ENCODE measurements at places on chromosomes 7 and 10.
A peak's percentile ranks its signal among the peaks of the same experiment; 100 is the strongest.

DNA sequence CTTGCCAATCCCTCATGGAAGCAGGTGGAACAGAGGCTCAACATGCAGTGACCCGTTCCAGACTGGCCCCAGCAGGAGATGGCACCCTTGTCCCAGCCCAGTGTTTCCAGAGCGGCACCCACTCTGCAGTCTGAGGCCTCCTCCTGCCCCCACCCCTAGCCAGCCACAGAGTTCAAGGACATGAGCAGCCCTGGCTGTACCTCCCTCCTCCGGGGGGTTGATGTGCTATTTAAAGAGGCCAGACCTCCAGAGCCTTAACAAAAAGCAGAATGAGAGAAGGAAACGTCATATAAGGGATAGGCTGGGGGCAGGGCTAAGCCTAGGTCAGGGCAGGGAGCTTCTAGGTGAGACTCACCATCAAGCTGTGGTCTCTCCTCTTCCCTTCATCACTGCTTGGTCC is 115.7 kb upstream of the NANOS1 start:
- no peak for DNase-seq

DNA sequence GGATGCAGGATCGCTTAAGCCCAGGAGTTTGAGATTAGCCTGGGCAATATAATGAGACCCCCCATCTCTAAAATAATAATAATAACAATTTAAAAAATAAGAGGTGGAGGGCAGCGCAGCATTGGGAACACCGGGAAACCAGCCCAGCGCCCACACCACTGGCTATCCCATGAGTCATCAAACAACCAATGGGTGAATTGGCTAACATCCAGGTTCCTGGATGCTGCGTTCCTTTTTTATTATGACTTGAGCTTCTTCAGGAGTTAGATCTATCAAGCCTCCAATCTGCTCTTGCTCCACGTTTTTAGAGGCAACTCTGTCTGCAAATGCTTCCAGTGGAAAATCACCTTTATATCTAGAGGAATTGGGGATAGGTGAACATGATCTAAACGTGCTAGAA is 10.0 kb upstream of the LRRC4 start:
- DNase-seq, result peak; percentile 66

- no peak for DNase-seq
Observed at GRCh38 chr10:19656420-19657042, 159.7 kb upstream of the PLXDC2 start.

DNA sequence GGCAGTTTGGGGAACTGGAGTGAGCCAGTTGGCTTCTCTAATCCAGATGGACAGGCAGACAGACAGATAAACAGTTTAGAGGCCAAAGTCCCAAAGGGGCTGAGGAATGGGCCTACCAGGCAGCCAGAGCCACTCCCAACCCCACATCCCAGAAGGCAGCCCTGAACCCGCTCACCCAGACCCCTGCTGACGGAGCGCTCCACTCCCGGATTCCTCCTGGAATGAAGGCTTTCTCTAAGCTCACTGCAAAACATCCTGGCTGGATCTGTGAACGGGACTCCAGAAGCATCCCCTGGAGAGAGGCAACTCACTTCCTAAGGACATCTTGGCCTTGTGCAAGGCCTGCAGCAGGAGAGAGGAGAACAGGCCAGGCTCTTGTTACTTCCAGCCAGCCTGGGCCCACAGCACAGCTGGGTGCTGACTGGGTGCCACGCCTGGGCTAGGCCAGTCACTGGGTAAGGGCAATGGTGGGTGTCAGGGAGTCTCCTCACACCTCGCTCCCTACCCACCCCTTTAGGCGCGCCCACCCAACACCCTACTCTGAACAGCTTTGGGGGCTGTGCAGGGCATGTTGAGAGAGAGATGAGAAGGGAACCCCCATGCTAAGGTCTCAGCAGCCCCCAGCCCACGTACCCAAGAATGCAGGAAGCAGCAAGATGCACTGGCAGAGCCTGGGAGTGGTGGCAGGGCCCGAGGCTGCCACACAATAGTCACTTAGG is 168.6 kb upstream of the ZMIZ1 start:
- DNase-seq, result no peak

GRCh38 chr7:17299483-17299991 is 1.1 kb downstream of the AHR start:
- DNase-seq, result peak; percentile 33

DNA sequence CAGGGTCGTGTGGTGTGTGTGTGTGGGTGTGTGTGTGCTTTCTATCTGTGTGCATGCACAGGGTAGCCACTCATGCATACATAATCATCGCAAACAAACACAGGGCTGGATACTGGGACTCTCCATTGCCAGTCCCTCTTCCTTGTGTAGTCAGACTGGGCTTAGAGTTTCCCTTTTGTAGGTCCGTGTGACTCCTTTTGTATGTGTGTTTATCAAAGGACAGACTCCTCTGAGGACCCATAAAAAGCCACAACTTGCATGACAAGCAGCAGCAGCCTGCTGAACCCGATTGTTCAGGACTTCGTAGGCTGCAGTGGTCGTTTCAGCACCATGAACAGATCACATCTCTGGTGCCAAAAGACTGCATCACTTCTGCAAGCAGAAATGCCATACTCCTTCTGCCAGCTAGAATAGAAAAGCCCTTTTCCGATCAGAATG is 895 bp downstream of the VSTM2A start:
- DNase-seq, result peak; percentile 80

DNA sequence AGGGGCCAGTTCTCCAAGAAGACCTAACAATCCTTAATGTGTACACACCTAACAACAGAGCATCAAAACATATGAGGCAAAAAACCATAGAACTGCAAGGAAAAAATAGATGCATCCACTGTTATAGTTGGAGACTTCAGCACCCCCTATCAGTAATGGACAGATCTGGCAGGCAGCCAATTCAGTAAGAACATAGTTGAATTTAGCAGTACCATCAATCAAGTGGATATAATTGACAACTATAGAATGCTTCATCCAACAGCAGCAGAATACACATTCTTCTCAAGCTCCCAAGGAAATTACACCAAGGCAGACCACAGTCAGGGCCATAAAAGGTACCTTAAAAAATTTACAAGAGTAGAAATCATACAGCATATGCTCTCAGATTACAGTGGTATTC is 42.2 kb downstream of the POLL start:
- DNase-seq, result peak; percentile 64

DNA sequence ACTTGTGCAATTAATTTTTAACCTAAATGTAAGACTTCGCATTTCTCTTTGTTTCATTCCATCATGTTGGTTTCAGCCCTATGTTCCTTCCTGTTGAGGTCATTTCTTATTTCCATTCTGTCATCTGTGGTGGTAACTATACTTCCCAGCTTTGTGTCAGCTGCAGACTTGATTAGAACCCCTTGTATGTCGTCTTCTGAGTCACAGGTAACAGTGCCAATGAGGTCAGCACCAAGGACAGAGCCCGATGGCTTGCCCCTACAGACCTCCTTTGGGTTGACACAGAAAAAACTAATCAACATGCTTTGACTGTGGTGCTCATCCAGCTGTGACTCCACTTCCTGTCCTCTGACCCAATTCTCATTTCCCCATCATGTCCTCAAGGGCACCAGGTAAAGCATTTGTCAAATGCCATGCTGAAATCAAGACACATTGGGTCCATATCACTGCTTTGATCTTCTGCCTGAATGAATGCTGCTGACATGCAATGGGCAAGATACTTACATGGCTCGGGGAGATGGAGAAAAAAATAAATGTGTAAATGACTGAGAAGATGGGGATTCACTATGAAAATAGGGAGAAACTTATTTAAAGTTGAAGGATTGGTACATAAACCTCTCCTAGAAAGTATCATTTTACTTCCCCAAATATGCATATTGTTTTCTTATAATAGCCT is 25.6 kb upstream of the CRTAC1 start:
- no peak for DNase-seq

GRCh38 chr10:64867501-64867962 is 1346.3 kb downstream of the REEP3 start:
- no peak for DNase-seq

DNA sequence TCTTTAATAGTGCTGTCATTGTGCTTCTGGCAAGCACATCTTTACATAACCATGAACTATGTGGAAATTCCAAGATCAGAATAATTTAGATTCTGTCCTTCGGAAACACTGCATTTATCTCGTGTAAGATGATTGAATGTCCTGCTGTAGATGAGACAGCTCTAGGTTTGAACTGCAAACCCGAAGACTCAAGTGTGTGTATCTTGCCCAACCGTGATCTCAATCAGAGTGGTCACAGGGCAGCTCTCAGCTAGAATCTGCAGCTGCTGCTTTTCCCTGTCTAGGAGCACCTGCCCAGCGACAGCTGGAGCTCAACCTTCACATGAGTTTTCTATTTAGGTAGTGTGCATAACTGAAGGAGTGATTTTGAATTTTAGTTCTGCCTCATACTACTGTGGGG is 17.5 kb upstream of the KIF20B start:
- peak; percentile 8 for DNase-seq

GRCh38 chr7:7761340-7761973 is 43.0 kb upstream of the RPA3 start:
- peak; percentile 81 for DNase-seq

GRCh38 chr7:90383422-90383821 is 19.8 kb upstream of the CLDN12 start:
- no peak for DNase-seq

DNA sequence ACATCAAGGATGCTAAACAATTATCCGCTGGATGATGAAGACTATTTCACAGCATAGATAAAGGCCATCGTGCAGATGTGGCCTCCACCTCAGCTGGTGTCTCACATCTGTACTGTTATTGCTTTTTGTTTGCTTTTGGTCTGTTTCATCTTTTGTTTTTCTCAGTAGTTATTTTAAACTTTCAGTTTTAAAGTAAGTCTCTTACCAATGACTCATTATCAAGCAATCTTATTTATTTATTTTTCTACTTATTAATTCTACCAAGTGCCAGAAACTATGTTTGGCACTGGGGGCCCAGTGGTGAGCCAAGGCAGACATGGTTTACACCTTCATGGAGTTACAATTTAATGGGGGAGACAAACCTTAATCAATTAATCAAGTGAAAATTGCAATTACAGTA is 250.9 kb upstream of the TMEM72 start:
- DNase-seq, result no peak

DNA sequence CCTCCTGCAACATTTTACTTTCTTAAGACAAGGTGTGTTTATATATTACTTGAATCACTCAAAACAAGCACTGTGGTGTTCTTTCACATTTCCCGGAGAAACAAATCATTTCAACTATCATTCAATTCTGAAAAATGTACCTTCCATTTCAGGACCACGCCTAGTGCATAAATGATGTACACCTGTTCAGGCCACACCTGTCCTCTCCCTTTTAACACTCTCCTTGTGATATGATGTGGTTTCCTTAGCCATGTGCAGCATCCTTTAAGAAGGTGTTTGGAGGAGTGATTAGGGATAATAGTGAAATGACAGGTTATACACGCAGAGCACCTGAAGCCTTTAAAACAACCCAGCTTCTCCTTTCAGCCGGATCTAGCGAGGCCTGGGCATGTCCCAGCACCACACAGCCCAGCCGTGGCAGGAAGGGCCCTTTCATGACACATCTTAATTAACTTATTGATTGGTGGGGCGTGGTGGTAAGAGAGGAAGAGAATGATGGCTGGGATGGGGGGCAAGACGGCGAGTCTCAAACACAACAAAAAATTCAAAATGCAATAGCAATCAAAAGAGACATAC is 26.9 kb downstream of the ABLIM1 start:
- peak; percentile 36 for DNase-seq

- DNase-seq, result peak; percentile 81
Observed at GRCh38 chr10:71270301-71271220, 48.5 kb upstream of the SLC29A3 start.

- DNase-seq, result no peak
Observed at GRCh38 chr7:95089414-95090315, 182.3 kb downstream of the PPP1R9A start.

DNA sequence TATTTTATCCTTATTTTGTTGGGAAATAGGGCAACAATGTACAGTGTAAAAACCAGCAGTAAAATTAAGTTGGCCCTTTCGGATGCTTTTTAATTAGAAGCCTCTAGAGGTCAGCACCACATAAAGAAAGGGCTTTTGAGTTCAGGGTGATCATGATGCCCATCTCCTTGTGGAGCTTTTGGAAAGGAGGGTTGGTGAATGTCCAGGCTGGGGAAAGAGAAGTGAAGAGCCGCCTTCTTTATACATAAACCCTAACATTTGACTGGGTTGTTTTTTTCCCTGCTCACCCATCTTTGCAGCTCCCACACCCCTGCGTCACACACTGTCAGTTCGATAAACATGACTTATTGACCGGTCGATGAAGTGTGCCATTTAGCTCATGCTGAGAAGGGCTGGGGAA is 29.8 kb downstream of the MTURN start:
- DNase-seq, result peak; percentile 86

DNA sequence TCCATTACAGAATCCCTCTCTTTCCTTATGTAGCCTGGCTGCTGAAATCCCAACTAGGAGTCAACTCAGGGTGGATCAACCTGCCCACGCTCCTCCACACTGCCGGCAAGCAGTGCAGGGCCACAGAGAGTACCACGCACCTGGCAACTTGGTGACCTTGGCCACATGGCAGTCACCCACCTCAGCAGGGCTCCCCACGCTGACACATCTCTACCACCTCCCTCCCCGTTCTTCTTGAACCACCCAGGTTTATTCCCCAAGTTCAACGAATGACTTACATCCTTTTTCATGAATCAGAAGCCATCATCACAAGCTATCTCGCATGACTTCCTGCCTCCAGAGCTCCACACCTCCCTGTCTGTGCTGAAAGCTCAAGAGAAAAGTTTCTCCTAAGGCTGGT is 153.4 kb downstream of the GRID1 start:
- DNase-seq, result no peak

GRCh38 chr10:50604049-50604640 is 19.6 kb downstream of the SGMS1 start:
- peak; percentile 80 for DNase-seq

Data from NCI-H69 (cell line).